ENCODE measurements at places on chromosomes 3 and 15.

DNA sequence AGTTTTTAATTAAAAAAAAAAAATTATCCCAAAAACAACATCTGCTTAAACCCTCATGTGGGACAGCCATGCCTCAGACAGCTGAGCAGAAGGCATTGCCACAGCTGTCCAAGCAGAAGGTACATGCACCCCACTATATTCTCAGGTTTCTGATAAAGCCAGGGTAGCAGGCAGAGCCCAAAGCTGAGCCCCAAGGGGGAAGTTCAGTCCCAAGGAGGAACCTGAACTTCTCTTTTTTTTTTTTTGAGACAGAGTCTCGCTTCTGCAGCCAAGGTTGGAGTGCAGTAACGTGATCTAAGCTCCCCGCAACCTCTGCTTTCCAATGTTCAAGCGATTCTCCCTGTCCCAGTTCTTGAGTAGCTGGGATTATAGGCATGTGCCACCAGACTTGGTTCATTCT, 33.2 kb downstream of the MKRN2 start:
- DNase-seq: no peak

DNA sequence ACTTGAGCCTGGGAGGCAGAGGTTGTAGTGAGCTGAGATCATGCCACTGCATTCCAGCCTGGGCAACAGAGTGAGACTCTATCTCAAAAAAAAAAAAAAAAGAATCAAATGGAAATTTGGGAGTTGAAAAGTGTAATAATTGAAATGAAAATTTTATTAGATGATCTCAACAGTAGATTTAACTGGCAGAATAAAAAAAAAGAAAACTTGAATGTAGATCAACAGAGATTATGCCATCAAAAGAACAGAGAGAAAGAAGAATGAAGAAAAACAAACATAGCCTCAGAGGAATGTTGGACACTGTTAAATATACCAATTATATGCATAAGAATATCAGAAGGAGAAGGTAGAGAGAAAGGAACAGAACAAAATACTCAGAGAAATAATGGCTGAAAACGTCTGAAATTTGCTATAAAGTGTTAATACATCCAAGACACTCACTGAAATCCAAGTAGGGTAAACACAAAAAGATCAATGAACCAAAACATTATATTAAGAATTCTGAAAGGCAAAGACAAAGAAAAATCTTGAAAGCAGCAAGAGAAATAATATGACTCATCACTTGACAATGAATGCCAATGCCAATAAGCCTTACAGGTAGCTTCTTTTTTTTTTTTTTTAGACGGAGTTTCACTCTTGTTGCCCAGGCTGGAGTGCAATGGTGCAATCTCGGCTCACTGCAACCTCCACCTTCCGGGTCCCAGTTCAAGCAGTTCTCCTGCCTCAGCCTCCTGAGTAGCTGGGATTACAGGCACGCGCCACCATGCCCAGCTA, 14.6 kb upstream of the ELP6 start:
- DNase-seq: no peak

DNA sequence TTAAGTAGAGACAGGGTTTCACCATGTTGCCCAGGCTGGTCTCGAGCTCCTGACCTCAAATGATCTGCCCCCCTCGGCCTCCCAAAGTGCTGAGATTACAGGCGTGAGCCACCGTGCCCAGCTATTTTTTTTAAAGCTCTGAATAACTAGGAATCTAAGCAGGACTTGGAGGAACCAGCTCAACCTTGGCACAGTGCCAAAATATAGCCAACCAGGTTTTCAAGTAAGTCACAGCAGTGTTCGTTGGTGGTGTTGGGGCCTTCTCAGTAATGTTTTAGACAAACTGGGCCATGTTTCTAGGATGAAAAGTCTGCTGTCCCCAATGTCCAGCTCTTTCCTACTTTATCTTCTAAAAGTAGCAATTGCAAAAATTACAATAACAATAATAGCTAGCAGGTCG, 6.4 kb upstream of the ADAM10 start:
- no peak for DNase-seq

- no peak for DNase-seq
Measured at GRCh38 chr3:184570035-184570434, 8.4 kb downstream of the EPHB3 start.

DNA sequence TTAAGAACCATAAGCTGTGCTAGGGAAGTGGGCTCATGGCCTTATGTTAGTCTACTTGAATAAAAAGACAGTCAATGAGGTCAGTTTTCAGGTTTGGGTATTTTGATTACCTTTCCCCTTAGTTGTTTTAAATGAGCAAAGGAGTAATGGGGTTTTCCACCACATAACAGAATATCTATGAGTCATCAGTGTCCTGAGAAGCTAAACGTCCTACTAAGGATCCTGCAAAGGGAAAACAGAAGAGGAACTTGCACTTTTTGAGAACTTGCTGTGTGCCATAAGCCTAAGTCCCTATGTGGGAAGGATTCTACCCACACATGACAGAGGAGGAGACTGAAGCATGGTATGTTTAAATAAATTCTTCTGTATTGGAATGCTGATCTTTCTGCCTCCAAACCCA, 292.8 kb upstream of the TMC3 start:
- no peak for DNase-seq
